ENCODE measurements at places on chromosomes 11 and 22.

GRCh38 chr22:38610234-38610633, 40.3 kb upstream of the DMC1 start:
- no peak for DNase-seq

DNA sequence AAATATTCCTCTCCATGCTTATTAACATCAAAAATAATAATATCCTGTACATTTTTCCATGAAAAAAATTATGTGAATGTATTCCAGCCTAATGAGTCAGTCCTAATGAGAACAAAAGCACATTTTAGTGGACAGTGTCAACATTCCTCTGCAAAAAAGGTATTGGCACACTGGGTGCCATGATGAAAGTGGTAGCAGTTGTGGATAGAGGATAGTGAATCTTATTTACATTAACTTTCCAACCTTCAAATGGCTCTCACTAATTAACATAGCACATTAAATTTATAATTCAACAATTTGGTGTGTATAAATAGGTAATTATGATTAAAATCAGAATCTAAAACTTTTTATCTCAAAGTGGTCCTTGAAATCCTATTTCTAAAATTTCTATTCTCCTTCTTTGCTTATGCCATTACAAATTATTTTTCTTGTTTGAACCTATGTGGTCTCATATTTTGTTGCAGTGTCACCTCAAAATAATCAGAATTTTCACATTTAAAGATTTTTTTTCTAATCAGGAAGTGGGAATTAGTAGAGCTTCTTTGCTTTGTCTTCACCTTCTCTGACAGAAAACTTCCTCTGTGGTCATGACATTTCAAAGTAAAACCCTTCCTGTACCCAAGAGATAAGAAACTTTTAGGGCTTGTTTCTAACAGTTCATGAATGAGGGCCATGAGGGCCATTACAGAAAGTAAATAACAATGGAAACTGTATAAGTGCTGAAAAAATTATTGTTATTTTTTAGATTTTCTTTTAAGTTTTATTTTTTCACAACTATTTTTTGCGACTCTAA, 18.7 kb downstream of the SOX6 start:
- DNase-seq = no peak

DNA sequence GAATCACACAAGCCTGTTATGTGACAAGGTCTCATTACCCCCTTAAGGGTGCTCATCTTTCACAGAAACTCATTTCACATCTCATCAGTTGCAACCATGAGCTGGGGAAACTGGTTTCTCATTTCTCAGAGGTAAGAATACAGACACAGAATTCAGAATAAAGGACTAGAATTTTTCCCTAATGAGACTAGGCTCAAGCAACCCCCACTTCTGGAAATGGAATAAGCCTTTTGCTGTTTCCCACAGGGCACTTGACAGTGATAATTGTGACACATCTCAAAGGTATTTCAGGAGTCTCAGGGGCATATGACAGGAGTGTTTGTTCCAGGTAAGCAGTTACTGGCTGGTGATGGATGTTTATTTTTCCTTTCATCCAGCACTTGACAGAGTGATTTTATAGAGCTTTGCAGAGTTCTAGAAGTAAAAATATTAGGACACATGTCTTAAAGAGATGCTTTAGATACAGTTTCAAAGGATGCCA, 112.9 kb upstream of the DDI1 start:
- no peak for DNase-seq

DNA sequence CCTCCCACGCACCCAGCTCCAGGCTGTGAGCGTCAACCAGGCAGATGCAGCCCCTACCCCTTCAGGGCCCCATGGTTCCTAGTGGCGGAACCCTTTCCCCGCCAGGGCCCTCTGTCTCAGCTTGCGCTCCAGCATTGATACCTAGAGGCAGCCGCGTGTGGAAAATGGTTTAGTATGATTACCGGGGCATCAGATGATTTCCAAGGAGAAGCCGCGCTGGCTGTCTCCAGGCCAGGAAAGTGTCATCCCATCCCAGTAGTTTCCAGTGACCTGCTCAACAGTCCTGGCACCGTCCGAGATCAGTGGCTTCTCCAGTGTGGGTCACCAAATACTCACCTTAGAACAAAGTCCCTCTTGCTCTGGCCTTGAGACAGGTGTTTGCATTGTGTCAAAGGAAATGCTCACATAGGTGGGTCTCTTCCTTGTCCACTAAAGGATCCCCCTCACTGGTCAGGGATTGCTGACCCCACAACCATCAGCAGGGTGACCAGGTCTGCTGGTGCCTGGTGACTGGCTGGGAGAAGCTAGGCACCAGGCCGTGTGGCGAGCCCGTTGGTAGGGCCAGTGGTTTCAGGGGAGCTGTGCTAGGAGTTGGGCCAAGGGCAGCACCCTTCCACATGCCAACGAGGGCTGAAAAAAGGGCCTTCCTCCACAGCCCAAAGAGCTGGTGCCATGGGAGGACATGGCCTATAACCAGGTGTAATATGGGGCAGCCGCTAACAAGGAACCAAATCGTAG, 109.4 kb downstream of the MORC2 start:
- no peak for DNase-seq

- no peak for DNase-seq
These were observed 1.7 kb upstream of the SORL1 start for GRCh38 chr11:121450401-121450800.

DNA sequence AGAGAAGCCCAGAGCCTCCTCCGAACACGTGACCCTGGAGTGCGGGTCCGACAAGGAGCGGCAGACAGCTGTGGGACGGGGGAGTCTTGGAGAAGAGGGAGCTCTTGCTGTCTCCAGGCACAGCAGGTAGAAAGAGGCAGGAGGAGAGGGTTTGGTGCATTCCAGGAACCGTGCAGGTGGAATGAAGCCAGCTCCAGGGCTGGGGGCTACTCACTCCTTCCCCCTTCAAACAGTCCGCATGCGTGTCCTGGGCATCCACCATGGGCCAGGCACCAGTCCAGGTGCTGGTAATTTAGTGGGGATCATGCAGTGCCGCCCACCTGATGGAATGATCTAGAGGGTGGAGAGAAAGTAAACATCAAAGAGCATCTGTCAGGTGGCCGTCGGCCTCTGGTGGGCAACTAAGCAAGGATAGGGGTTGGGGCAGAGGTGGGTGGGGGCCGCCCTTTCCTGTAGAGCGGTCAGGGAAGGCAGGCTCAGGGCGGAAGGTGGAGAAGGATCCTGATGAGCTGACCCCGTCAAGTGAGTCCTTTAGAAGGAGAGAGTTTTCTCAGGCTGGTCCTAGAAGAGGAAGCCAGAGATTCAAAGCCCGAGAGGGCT, 850.0 kb downstream of the TBC1D22A start:
- no peak for DNase-seq

DNA sequence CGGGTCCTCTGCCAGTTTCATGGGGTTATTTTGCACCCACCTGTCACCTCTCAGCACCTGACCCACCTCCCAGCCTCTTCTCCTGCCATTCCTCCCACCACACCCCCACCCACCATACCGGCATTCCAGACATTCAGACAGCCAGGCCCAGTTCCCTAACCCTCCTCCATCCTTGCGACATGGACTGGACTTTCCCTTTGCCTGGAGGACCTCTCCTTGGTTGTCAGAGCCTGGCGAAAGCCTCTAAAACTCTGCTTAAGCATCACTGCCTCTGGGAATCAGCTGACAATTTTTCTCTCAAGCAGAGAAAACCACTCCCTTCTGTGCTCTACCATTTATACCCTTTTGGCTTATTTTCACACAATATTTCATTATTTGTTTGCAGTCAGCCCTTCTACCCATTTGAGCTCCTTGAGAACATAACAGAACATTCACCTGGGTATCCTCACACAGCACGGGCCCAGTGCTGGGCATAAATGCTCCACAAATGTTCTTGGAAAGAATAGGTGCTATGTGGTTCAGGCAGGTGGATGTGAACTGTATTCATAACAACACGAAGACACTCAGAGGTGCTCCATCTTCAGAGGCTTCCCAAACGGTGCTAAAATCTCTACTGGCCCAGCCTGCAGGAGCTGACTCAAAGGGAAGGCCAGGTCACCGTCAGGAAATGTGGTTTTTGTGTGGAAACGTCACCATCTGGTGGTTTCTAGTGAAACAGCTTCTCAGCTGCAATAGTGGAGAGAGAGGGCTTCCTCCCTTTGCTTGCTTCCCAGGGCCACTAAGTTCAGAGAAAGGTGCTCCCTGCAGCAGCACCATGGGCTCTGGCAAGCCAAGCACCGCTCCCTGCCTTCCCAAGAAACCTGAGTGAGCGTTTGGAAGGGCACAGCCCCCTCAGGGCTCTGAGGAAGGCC, 10.4 kb downstream of the SPATA19 start:
- DNase-seq = peak; percentile 13

DNA sequence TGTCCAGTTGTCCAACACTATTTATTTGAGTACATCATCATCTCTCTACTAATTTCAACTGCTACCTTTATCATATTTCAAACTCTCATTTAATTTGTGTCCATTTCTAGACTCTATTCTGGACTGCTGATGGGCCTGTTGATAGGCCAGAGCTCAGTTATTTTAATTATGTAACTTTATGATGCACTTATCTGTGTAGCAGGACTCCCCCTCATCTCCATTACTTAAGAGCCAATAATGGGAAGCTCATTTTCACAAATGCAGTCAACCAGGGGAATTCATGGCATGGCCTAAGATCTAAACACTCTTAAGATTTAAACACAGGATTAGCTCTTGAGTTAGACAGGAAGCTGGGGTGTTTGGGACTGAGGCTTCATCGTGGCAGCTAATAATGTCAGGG, 21.4 kb downstream of the KCNQ1OT1 start:
- DNase-seq = no peak

DNA sequence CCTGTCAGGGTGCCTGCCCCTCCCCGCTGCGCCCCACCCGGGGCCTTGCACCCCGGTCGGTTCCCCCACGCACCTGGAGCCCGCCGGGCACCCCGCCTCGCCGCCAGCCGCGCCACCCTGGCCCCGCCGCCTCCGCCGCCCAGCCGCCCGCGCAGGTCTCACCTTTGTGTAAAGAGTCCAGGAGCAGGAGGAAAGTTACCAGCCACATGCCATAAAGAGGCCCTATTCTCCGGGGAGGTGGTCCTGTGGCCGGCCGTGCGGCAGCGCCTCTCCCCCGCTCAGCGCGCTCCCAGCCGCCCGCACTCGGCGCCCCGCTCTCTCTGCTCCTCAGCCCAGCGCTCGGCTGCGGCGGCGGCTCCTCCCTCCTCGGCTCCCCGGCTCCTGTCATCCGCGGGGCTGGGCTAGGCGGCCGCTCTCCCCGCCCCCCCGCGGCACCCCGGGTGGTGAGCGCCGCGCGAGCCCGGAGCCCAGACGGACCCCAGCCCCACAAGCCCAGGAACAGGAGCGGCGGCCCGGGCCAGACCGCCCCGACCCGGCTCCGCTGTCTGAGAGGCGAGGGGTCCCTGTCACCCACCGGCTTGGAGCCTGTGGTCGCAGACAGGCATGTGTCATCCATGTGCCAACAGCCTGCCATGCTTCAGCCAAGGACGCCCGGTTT, at the start of gene DSCAML1:
Gene DSCAML1, minus strand, starts transcription at position 345 of the 658 bp plus-strand sequence. Its CDS starts 137 bp downstream, at position 208.
- DNase-seq = no peak

DNA sequence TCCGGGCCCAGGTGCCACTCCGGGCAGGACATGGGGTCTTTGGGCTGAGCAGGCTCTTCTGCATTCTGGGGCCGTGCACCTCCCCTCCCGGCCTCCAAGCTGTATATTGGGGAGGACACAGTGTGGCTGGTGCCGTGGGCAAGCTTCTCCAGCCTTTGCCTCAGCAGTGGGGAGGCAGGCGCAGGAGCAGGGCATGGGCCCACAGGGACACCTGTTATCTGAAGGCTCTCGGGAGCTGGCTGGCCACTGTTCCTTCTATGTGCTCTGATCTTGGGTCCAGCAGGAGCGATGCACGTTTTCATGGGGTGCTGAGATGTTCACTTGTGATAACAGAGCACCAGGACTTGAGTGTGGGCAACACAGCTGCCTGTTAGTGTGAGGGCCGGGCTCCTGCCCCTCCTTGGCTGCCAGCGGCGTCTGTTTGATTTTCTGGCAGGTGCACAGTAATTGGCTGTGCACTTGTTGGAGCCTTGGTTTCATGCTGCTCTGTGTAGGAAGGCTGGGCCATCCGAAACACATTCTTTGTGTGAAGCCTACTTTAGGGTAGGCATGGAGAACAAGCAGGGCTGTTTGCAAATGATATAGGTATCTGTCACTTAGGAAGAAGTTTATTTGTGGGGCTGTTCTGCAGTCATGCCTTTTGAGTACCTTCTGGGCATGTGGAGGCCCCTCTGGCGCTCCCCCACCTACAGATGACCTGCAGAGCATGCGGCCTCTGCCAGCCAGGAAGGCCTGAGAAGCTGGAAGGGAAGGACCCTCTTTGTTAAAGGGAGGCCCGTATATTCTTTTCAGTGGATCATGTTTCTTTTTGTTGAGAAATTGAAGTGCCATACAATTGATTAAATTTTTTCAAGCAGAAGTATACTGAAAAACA, 201.5 kb downstream of the TBC1D22A start:
- peak; percentile 91 for DNase-seq

DNA sequence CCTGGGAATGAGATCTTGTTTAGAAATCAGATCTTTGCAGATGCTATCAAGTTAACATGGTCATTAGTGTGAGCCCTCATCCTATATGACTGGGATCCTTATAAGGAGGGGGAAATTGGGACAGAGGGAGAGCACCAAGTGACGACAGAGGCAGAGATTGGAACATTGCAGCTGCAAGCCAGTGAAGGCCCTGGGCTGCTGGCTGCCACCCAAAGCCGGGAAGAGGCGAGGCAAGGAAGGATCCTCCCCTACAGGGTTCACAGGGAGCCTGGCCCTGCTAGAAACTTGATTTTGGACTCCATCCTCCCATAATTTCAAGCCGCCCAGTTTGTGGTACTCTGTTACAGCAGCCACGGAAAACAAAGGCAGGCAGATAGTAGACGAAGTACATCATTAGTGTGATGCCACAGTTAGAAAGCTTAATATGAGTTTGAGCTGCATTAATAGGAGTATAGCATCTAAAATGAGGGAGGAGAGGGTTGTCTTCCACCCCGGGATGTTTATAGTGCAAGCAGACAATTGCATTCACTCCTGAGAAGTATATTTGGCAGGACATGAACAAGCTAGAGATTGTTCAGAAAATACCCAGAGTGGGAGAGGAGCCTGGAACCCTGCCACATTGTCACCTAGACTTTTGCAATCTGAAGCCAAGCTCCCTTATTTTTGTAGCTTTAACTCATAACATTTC, 56.8 kb upstream of the CLMP start:
- no peak for DNase-seq

GRCh38 chr11:107102692-107103477, 84.6 kb upstream of the GUCY1A2 start:
- no peak for DNase-seq

GRCh38 chr22:47123006-47123826, 360.8 kb downstream of the TBC1D22A start:
- DNase-seq = no peak

DNA sequence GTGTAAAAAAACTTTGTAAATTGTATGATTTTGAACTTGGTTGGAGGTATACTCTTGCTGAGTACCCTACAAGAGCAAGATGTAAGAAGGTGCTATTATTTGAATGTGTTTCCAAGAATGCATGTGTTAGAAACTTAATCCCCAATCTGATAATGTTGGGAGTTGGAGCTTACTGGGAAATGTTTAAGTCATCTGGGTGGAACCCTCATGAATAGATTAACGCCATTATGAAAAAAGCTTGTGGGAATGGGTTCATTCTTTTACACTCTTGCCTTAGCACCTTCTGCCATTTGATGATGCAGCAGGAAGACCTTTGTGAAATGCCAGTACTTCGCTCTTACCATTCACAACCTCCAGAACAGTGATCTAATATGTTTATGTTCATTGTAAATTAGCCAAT, 498.3 kb downstream of the TMEM135 start:
- no peak for DNase-seq

Data from SHP77 treated with DMSO at 0.1 percent for 48 hours (cell line).